ENCODE measurements at places on chromosomes 11 and 22. TPM values are rescaled to one million over a fixed set of nuclear protein-coding genes. Genes with fewer than 3 reads are reported as not detected.

SNX32 gene
- total RNA-seq: 3.6 TPM

TMEM123 gene
- total RNA-seq: 490 TPM

LMO1 gene
- total RNA-seq: not detected

ACRV1 gene
- not detected for total RNA-seq

ME3 gene
- 0.79 TPM for total RNA-seq

- H3K27ac ChIP-seq: no peak overlapping the region
- H3K27me3 ChIP-seq: no peaks in the 10 kb centered on the region
- H3K4me3 ChIP-seq: no peak overlapping the region
Observed at GRCh38 chr11:4862447-4863236, 13.6 kb upstream of the OR51S1 start.

DNA sequence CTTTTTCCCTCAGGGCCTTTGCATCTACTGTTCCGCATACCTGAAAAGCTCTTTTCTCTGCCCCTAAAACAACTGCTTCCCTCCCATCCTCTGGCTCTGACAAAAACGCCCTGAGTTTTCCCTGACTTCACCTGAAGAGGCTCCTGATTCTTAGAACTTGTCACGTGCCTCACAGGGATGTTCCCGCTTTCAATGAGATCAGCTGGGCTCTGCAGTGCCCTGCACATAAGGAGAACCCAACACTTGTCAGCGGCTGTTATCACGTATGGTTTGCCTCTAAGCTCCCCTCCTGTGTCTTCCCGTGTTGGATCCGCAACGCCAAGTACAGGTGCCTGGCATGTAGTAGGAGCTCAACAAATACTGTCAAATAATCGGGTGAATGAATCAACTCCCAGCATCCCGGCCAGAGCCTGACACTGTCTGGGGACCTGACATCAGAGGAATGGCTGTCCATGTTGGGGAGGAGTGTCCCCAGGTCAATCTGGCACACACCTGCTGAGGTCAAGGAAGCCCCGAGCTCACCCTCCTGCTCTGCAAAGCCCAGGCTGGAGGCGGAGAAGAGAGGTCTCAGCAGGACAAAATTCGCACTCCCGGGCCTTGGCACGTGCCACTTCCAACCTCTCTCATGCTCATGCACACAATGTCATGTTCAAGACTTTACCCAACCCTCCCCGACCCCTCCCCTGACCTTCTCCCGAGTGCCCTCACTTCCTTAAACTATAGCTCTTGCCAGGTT lies 4.2 kb upstream of the GRK2 start:
- peak overlapping the region; percentile 80 for H3K27ac ChIP-seq
- no peaks in the 10 kb centered on the region for H3K27me3 ChIP-seq
- peak overlapping the region; percentile 65 for H3K4me3 ChIP-seq

DNA sequence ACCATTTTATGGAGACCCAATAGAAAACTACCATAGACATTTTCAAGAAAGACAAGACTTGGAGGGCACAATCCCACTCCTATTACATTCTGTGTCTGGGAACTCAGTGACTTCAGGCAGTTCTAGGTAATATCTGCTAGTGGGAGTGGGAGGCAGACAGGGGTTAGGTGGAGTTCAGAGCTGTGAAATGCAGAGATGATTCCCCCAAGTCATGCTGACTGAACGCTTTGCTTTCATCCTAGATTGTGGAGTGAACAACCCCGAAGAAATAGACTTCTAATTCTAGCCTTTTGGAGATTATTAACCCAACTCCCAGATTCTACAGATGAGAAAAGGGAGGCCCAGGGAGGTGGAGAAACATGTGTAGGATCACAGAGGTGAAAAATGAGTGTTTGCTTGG lies 437.8 kb upstream of the CADM1 start:
- H3K4me1 ChIP-seq: no peaks in the 10 kb centered on the region
- no peak for DNase-seq
- H3K4me3 ChIP-seq: no peak overlapping the region
- H3K27me3 ChIP-seq: no peaks in the 10 kb centered on the region
- H3K36me3 ChIP-seq: no peaks in the 10 kb centered on the region

DNA sequence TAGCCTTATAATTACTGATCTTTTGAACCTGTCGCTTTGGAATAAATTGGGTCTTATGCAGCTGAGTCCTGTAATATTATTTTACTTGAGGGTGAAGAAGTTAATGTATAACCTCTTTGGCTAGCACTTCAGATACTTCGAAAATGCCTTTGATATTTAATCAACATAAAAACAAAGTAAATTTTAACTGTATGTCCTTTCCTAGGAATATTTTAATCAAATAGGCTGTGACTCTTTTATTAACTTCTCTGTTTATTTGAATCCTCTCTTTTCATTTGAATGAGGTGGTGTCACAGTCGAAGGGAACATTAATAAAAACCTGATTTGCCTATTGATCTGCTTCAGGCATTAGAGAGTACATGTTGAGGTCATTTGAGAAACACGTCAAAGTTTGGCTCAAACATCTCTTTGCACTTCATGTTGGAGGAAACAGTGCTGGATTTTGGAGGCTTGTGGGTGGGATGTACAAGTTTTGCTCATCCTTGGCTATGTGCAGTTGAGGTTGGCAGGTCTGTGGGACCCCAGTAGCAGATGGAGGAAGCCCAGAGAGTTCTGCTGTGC lies 143.6 kb downstream of the NCAM1 start:
- no peaks in the 10 kb centered on the region for H3K4me1 ChIP-seq
- no peak overlapping the region for H3K4me3 ChIP-seq
- no peak for DNase-seq

DNA sequence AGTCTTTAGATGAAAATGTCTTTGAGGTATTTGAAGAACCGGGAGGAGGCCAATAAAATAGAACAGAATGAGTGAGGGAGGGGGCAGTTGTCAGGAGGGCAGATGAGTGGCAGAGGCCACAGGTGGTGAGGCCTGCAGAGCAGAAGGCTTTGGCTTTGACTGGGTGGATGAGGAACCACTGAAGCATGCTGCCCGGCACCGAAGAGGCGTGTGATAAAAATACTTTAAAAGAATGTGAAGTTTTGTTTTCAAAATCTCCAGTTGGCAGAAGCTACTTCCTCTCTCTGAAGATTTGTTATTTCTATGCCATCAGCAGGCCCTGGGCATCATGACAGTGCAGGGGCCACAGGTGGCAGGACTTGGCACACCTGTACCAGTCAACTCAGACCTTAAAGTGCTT lies 6.3 kb downstream of the MS4A12 start:
- H3K4me1 ChIP-seq: peaks cover 3% of the 10 kb centered on the region
- H3K4me3 ChIP-seq: no peak overlapping the region
- no peak overlapping the region for H3K27ac ChIP-seq
- no peaks in the 10 kb centered on the region for H3K36me3 ChIP-seq

Data from activated naive CD8-positive, alpha-beta T cell treated with anti-CD3 and anti-CD28 coated beads, Interleukin-2, amount 10 ng/mL, durations not matched to agents 7 days and 5 days (primary cell).